ENCODE measurements at places on chromosomes 6 and 20.

DNA sequence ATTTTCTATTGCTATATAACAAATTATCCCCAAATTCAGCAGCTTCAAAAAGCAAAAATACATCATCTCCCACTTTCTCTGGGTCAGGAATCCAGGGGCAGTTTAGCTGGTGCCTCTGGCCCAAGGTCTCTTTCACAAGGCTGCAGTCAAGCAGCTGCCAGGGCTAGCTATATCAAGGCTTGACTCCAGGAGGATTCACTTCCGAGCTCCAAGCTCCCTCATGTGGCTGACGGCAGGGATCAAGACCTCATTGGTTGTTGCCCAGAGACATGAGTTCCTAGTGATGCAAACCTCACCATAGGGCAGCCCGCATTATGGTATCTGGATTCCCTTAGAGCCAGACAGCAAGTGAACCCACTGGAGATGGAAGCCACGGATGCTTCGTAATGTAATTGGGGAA lies 1.3 kb upstream of the VNN1 start:
- no peak for DNase-seq

GRCh38 chr6:18609715-18610114 lies 222.6 kb downstream of the RNF144B start:
- no peak for DNase-seq

DNA sequence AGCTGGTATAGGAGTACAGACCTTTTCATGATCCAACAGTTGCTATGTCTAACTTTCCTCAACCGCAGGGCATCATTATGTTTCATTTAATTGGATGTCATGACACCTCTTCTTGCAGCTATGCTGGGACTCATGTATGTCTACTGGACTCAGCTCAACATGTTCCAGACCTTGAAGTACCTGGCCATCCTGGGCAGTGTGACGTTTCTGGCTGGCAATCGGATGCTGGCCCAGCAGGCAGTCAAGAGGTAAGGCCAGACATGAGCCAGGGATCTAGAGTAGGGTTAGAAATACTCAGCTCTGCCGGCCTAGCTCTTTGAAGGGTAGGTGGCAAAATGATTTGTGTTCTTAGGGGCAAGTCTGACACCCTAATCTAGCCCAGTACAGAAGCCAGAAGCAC lies 25.2 kb downstream of the GHRH start:
- no peak for DNase-seq

DNA sequence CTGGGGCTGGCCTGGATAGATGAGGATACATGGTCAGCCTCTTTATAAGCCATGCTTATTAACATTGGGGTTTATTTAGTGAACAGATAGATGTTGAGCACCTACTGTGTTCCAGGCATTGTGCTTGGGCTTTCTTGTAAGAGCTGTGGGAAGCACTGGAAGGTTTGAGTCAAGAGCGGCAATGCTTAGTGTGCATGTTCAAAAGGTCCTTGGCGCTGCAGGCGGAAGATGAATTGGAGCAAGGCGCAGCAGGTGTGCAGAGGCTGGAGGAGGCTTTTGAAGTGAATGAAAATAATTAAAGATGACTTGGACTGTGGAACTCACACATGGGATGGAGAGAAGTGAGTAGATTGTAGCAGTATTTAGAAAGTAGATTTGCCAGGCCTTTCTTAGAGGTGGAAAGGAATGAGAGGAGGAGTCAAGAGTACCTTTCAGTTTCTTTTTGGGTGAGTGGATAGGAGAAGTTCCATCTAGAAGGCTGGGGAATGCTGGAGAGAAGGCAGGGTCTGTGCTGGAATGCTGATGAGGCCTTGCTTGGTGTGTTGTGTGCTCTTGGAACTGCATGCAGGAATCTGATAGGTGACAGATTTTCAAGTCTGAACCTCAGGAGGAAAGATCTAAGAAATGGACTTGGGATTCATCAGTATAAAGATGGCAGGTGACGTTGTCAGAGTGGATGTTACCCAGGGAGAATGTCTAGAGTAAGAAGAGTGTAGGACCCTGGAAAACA lies 26.4 kb downstream of the SNX9 start:
- DNase-seq, result no peak

DNA sequence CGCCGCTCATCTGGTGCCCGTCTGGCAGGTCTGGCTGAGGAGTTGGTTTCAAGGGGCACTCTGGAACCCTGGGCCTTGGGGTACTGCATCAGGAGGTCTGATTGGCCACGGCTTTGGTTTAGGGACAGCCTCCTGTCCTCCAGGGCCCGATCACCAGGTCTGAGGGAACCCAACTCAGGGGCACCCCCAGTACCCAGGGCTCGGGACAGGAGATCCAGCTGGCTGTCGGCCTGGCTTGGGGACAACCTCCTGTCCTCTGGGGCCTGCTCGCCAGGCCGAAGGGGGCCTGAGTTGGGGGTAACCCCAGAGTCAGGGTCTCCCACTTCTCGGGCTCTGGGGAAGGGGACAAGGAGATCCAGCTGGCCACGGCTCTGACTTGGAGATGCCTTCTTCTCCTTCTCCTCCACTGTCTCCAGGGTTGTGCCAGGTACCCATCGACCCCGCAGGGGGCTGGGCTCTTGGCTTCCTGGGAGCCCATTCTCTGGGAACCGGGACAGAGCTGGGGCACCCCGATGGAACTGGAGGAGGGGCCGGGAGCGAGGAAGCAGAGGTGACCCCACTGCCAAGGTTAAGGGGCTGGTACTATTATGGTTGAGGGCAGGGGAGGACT lies 2.4 kb upstream of the EIF6 start:
- no peak for DNase-seq

DNA sequence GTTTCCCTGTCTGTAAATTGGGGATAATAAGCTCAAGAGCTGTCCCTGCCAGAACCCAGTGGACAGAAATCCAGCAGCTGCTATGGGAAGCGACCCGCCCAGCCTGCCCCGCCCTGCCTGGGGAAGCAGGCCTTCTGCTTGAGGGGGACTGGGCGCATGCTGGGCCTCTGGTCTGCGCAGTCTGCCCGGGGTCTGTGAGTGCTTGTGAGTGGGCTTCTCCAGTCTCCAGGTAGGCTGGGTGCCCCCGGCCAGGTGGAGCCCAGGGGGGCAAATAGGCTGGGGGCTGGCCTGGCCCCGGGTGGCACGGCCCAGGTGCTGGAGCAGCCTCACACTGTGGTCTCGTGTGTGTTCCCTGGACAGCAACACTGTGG lies 648 bp upstream of the RBBP8NL start:
- no peak for DNase-seq

- DNase-seq, result no peak
Observed at GRCh38 chr6:14787677-14788076, 458.2 kb upstream of the JARID2 start.

GRCh38 chr6:40302856-40303454 lies 284.2 kb downstream of the LRFN2 start:
- no peak for DNase-seq

GRCh38 chr6:2140438-2141128 lies 104.8 kb downstream of the GMDS start:
- no peak for DNase-seq

- no peak for DNase-seq
Observed at GRCh38 chr20:53003420-53004154, 31.4 kb downstream of the TSHZ2 start.

- peak; percentile 74 for DNase-seq
Observed at GRCh38 chr6:137218473-137218916, 690 bp downstream of the IFNGR1 start.

GRCh38 chr6:83307849-83308248 lies 114.7 kb downstream of the RWDD2A start:
- no peak for DNase-seq

DNA sequence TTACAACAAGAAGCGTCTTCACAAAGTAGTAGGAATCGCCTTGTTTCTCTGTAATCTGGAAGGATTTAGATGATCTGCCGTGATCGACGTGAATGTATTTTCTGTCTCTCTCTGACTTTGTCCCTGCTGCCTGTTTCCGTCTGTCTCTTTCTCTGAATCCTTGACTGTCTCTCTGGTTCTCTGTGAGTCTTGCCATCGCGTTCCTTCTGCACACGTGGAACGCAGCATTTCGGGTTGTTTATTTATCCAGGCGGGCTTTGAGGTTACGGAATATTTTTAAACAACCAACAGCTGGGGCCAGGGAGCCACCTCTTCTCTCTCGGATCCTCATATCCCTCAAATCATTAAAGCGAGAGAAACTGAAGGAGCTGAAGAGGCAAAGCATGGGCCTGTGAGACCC lies 215.9 kb downstream of the ZDHHC14 start:
- DNase-seq, result no peak

DNA sequence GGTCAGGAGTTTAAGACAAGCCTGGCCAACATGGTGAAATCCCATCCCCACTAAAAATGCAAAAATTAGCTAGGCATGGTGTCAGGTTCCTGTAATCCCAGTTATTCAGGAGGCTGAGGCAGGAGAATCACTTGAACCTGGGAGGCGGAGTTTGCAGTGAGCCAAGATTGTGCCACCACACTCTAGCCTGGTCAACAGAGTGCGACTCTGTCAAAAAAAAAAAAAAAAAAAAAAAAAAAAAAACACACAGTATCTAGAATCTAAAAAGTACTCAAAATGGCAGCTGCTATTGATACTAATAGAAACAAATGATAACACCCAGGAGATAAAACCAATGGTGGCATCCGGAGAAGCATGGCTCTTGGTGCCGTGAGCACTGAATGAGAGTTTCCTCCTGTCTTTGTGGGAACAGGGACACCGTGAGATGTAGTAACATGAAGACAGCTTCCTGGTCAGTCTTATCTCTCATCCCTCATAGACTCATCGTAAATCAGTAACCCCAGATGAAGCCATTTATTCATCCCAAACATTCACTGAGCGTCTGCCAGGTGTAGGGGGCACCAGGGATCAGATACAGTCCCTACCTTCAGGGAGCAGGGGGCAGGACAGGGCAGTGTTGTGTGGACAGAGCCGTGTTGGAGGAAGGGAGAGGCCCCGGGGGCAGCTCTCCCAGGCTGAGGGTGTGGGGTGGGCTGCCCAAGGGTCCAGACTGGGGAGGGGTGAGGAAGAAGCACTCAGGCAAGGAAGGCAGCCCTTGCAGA lies 66.1 kb downstream of the SYNJ2 start:
- no peak for DNase-seq

- no peak for DNase-seq
Observed at GRCh38 chr20:45670139-45670538, at the start of gene WFDC11. WFDC11 (minus strand) TSS chr20:45670239; CDS start chr20:45650600, 19,639 bp downstream.

GRCh38 chr6:108627692-108628550 lies 67.2 kb downstream of the FOXO3 start:
- DNase-seq, result no peak

DNA sequence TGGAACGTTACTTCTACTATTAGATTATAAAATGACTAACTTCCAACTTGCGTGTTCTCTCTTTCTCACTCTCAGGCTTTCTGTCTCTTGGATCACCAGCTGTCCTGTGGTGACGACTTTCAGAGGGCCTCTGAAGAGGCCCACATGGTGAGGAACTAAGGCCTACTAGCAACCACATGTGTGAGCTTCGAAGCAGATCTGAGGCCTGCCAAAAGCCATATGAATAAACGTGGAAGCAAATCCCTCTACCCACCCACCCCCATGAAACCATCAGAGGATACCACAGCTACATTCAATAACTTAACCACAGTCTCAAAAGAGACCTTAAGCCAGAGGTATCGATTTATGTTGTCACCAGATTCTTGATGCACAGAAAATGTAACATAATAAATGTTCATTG lies 13.5 kb upstream of the BMP5 start:
- DNase-seq, result no peak

GRCh38 chr6:21678990-21679389 lies 85.4 kb downstream of the SOX4 start:
- no peak for DNase-seq

DNA sequence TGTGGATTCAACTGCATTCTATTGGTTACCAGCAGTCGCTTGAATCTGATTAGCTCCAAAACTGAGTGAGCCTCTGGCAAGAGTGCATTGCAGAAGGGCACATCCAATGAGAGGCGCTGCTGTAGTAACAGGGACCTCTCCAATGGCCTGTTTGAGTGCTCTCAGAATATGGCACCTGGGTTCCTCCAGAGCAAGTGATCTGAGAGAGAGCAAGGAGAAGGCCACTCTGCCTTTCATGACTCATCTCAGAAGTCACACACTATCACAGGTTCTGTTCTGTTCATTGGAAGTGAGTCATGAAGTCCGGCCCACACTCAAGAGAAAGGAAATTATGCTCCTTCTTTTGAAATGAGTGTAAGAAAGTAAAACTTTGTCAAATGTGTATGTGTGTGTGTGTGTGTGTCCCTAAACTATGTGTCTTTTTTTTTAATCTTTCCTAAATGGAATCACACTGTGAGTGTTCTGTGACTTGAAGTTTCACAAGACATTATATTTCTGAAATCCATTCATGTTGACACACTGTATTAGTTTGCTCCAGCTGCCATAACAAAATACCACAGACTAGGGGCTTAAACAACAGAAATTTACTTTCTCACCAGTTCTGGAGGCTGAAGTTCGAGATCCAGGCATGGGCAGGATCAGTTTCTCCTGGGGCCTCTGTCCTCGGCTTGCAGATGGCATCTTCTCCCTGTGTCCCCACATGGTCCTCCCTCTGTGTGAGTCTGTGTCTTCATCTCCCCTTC lies 138.3 kb upstream of the CDYL start:
- no peak for DNase-seq

GRCh38 chr6:20688710-20689500 lies 154.6 kb downstream of the CDKAL1 start:
- DNase-seq, result no peak

DNA sequence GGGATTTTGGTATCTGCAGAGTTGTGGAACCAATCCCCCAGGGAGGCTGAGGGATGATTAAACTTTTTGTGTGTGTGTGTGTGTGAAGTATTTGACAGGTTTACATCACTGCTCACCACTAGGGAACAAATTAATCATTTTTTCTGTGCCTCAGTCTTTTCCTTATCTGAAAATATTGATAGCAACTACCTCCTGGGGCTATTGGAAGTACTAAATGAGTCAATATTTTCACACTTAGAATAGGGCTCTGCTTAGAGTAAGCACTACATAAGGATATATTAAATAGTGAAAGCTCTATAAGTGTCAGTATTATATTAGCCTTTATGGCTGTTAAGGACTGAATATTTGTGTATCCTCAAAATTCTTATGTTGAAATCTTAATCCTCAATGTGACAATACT lies 155.2 kb upstream of the UST start:
- DNase-seq, result no peak

DNA sequence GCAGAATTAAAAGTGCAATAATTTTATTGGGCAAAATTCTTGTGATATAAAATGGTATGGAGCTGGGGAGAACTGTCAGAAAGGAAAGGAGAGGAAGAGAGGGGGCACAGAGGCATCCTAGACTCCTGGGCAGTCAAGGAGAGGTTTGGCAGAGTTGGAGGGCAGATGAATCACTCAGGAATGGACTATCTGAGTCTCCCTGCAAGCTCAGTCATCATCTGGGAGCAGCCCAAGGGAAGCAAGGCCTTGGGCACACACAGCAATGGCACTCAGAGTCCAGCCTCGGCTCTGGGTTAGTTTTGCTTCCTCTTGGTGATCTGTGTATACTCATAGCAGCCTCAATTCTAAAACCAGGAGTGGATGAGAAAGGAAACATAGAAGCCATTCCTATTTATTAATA lies 67.2 kb downstream of the SLC22A1 start:
- no peak for DNase-seq

GRCh38 chr6:99607416-99608036 lies 893 bp downstream of the PRDM13 start:
- no peak for DNase-seq

- DNase-seq, result no peak
Observed at GRCh38 chr20:13678944-13679343, 40.2 kb upstream of the TASP1 start.
